ENCODE measurements at places on chromosomes 5 and 9. TPM values are rescaled to one million over a fixed set of nuclear protein-coding genes. Genes with fewer than 3 reads are reported as not detected.

DNA sequence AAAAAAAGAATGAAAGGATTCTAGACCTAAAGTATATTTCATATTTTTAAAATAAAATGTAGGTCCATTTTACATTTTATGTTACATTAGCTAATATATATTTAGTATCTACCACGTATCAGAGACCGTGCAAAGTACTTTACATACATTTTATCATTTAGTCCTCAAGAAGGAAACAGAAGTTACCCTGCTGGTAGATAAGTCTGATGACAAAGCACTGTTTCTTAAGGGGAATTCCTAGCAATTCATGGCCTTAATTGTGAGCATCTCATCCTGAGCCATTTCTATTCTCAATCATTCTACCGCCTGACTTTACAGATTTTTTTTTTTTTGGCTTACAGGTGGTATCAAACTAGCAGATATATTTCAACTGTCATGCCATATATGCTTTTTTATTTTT lies 367.7 kb downstream of the PRELID2 start:
- no peaks in the 10 kb centered on the region for H3K36me3 ChIP-seq
- DNase-seq = no peak
- no peaks in the 10 kb centered on the region for H3K4me1 ChIP-seq
- no peak overlapping the region for H3K4me3 ChIP-seq
- no peak overlapping the region for H3K27ac ChIP-seq

The ANKRD33B gene
- 9.5 TPM for total RNA-seq

The GHR gene
- not detected for total RNA-seq

The IFNB1 gene
- total RNA-seq = 0.35 TPM

DNA sequence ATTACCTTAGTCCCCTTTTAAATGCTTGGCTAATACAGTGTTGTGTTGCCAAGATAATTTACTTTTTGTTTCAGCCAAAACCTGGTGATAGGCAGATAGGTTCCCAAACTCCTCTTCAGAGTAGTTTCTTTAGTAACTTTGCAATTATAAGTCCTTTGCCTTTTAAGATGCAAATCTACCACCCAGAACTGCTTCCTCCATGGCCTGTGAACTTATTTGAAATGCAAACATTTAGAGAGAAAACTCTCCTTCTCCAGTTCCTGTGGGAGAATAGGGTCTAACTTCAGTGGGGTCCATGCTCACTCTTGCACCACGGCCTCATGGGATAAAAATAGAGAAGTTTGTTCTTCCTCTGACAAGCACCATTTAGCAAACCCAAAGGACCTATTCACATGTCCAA lies 1955.4 kb upstream of the CDH6 start:
- no peaks in the 10 kb centered on the region for H3K36me3 ChIP-seq
- H3K4me1 ChIP-seq = no peaks in the 10 kb centered on the region
- H3K27ac ChIP-seq = no peak overlapping the region
- H3K27me3 ChIP-seq = no peaks in the 10 kb centered on the region
- no peak overlapping the region for H3K4me3 ChIP-seq

All from activated CD4-positive, alpha-beta memory T cell treated with anti-CD3 and anti-CD28 coated beads, Interleukin-2, amount 10 ng/mL, durations not matched to agents 7 days and 5 days (primary cell).